ENCODE measurements at places on chromosomes 2 and 18.

- no peak for DNase-seq
Observed at GRCh38 chr2:138391946-138392345, 109.6 kb upstream of the SPOPL start.

DNA sequence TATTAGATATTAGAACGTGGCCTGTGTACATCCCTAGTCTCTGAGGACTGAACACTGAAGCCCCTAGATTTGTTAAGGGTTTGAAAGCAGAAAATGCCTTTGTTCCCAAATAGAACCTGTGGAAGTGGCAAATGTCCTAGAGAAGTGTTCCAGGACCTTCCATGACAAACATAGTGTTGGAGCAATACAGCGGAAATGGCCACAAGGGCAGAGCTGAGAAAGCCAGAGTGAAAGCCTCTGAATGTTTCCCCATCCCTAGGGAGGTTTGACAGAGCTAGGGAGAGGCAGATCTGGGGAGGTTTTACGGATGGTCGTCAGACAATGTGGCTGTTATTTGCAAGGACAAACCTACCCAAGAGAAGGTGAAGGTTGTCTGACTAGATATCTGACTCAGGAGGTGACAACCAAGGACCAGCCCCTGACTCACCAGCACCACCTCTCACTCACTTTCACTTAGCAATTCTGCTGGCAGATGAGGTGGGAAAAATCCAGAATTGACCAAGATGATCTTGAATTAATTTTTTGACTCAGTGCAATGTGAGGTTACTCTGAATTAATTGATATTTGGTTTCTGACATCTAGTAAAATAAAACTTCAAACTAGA, 24.1 kb downstream of the RBM43 start:
- no peak for DNase-seq

DNA sequence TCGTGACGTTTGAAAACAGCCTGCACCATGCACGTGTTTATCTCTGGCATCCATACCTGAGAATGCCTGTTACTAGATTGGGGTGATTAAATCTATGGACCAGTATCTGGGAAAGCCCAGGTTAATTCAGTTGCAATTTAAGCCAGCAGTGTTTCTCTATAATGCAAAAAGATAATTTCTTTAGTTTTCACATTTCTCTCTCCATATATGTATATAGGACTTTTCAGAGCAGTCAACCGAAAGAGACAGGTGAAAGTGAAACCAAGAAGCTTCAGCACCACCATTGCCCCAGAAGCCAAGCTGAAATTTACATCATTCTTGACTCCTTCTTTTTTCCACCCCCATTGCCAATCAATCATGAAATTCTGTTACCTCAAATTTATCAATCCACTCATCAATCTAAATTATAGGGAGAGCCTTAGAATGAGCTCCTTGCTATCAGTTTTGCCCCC, 2.7 kb upstream of the LRP2 start:
- DNase-seq, result no peak

- no peak for DNase-seq
Observed at GRCh38 chr18:23972453-23972852, 42.1 kb upstream of the TTC39C start.

DNA sequence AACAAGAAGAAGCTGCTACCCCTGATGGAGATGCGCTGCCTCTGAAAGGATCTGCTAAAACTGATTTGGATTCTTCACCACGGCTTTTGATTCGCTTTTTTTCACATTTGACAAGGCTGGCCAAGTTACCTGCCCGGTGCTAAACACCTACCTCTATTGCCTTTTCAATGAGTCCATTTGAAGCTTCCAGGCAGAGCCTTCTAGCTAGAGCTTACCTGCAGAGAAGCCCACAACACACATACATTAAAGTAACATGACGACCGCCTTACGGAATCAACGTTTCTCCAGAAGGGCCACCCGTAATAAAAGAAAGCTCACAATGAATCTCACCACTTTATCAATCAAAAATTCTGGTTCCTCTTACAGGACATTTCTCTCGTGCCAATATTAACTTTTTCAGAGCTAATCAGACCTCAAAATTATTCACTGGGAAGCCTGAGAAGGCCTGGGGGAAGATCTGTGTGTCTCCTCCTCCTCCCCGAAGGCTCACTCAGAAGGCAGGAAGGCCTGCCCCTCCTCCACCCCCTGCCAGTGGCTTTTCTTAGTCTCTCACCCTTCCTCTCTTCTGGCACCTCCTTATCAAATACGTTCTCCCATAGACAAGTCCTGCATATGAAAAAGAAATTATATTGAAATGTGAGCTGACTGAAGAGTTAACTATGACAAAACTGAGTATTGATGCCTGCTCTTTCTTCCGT, 171.0 kb downstream of the DNER start:
- DNase-seq, result no peak

DNA sequence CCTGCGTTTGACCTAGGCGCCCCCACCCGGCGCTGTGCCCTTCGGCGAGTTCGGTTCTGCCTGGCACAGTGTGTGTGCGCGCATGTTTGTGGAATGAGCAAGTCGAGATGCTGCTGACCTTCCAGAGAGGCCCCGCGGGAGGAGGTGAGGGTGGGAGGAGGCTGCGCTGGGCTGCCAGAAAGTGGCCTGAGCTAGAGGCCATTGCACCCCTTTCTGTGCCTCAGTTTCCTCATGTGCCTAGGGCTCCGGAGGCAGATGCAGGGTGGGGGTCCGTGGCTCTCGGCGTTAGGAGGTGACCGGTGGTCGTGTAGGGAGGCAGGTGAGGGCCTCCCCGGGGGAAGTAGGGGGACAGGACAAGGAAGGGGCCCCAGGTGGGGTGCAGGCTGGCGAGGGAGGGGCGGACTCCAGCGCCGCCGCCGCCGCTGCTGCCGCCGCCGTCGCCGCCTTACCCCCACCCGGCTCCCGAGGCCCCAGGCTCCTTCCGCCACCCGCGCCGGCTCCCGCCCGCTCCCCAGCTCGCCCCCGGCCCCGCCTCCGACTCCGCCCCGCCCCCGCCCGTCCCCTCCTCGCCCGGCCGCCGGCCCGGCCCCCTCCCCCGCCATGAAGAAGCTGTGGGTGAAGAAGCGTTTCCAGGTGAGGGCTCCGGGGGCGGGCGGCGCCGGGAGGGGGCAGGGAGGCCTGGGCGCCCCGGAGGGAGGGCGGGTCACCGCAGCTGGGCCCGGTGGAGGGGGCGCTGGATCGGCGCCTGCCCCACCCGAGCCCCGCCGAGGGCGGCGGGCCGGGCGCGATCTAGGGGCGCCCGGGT, 7.0 kb downstream of the SPEG start:
- DNase-seq, result peak; percentile 69

DNA sequence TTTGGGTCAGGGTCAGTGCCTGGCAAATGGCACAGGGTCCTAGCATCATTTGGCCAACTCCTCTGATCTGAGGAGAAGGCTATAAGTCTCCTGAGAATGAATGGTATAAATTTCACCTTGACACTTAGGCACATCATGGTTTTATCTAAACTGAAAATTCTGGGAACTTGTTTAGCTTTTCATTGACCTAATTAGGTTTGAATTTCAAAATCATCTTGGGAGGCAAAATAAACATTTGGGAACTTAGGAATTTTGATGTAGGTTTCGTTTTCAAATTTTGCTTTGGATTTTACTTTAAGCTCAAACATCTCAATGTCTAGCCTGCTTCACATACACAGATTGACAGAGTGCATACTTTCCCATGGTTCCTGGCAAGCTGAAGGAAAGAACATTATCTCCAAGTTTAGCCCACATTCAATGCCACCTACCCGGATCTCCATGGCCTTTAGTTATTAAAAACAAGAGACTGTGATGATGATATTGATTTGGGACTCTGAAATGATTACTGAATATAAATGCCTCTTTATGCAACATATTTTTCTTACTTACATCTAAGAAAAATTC, 44.5 kb downstream of the MYOM1 start:
- no peak for DNase-seq

DNA sequence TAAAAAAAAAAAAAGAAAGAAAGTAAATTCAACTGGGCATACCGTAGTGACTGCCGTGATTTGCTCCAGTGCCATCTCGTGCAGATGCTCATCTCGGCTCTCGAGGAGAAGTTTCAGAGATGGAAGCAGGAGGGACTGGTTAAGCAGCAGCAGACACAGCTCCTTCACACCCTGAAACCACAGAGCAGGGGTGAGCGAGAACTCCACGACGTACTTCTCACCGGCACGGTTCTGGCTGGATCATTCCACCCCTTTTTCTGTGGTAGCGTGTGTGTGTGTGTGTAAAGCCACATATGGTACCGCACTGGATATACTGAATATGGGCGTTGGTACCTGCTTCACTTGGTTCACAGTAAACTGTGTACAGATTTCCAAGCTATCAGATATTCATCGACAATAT, 382.2 kb downstream of the NBAS start:
- DNase-seq, result no peak

- DNase-seq, result no peak
Observed at GRCh38 chr18:8151181-8151580, 458.1 kb upstream of the RAB12 start.

GRCh38 chr2:207692206-207693065, 19.0 kb upstream of the CCNYL1 start:
- peak; percentile 8 for DNase-seq

DNA sequence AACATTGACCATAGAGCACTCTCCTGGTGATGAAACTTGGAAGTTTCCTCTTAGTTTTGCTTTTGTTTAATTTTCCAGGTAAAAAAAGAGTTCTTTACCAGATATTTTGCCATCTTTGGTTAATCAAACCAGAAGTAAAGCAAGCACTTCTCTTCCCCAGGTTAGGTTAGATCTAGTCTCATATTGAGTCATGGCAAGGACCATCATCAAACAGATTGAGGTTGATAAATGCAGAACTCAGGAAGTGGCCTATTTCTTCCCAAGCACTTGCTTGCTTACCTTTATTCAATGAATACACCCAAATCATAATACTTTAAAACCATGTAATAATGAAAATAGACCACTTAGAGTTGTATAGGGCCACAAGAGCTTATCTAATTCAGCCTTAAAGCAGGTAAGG, 23.4 kb downstream of the DNAH6 start:
- no peak for DNase-seq

GRCh38 chr2:17051538-17051937, 385.9 kb upstream of the CYRIA start:
- DNase-seq, result no peak

- DNase-seq, result no peak
Observed at GRCh38 chr18:65547046-65547445, 203.8 kb upstream of the CDH7 start.

DNA sequence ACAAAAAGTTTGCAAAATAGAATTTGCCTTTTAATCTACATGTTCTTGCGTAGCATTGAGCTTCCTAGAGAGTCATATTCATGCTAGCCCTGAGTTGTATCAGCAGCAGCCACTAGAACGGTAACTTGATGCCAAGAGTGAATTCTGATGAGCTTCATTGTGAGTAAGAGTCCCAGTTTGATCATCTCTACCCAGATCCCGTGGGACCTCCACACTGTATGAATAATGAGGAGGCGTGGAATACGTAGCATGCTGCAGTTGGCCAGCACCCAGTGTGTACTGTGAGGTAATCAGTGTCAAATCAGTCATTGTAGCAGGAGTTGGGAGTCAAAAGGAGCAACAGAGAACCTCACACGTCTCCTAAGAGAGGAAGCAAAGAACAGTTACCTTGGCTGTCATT, 197.9 kb downstream of the NEDD4L start:
- no peak for DNase-seq

- DNase-seq, result no peak
Observed at GRCh38 chr18:12048827-12049175, 44.8 kb upstream of the ANKRD62 start.

DNA sequence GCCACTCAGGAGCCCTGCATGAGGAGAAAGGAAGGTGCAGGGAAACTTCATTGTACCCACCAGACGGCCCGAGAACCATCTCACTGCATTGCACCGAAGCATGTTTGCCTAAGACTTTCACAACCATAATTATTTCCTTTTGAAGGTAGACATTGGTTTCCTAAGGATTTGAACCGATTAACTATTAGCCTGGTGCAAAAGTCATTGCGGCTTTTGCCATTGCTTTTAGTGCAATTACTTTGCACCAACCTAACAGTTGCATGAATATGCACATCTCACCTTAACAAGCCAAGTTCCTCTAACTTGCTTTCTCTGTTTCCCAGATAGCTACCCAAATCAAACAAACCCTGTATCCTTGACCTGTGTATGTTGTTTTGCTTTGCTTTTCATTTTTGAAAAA, 516.3 kb upstream of the ID2 start:
- no peak for DNase-seq

DNA sequence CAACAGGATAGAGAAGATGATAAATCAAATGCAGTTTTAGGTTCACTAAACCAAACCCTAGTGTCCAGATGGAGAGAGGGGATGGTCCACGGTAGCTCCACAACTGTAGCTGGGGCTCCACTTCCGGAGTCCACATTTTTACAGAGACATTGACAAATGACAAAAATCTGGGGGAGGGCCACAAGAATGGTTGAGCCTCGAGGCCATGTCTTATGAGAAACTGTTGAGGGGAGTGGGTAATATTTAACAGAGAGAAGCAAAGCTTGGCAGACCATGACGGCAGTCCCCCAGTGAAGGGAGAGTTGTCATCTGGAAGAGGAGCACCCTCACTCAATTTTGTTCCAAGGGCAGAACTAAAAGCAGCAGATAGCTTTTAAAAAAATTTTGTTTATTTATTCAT, 17.6 kb upstream of the EPHA4 start:
- no peak for DNase-seq

GRCh38 chr2:871926-872680, 78.5 kb upstream of the SNTG2 start:
- DNase-seq, result no peak

DNA sequence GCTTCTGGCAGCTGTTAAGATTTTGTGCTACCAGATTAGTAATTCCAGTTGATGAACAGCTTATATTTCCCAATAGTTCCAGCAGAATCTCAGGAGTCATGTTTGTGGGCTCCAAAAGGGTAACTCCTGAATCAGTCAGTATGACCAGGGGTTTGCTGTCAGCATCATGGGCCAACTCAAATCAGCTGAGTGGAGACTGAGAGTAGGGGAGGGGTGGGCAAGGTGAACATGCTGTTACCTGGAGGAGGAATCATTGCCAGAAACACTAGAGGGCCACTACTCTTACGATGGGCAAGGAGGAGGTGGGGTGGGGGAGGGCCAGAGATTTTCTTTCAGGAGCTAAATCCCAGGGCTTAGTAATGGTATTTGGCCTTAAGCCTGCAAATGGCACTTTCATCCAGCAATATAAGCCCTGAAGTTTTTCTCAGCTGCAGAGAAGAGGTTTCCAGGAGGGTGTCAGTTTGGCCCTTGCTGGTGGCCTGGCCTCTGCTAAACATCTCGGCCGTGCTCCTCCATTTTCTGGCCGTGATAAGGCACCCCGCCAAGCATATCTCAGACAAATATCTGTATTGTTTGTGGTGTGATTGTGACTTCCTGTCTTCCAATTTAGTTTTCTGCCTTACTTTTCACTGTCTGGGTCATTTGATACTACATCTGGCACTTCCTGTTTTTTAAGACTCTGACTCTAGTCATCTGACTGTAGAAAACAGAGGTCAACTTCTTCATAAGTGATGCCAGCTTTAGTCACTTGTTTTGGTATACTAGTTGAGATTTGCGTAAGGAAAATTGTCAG, 120.5 kb upstream of the CXCR4 start:
- DNase-seq, result no peak

- DNase-seq, result no peak
Observed at GRCh38 chr2:73297586-73297985, 4.2 kb upstream of the EGR4 start.

GRCh38 chr2:101792208-101792607, 94.7 kb downstream of the MAP4K4 start:
- no peak for DNase-seq

All from activated naive CD4-positive, alpha-beta T cell (primary cell).